ENCODE measurements at places on chromosomes 13 and 19.

- peak; percentile 96 for DNase-seq
These were observed 434 bp upstream of the ETFB start for GRCh38 chr19:51366389-51367254.

- no peak for DNase-seq
These were observed 12.7 kb downstream of the KDM4B start for GRCh38 chr19:4981681-4981958.

DNA sequence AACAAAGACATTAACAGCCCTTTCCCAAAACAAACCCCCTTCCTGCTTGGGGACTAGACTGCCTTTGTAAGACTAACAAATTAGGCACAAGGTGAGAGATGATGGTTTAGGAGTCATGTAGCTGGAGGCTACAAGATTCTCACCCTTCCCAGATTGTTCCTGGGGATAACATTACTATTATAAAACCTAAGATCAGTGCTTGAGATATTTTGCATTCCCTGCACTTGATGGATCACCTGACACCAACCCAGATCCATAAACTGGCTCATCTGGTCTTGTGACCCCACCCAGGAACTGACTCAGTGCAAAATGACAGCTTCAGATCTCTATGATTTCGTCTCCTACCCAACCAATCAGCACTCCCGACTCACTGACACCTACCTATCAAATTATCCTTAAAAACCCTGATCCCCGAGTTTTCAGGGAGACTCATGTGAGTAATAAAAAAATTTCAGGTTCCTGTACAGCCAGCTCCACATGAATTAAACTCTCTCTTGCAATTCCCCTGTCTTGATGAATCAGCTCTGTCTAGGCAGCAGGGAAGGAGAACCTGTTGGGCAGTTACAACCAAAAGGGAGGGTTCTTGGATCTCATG, 2.4 kb upstream of the ZNF616 start:
- no peak for DNase-seq

DNA sequence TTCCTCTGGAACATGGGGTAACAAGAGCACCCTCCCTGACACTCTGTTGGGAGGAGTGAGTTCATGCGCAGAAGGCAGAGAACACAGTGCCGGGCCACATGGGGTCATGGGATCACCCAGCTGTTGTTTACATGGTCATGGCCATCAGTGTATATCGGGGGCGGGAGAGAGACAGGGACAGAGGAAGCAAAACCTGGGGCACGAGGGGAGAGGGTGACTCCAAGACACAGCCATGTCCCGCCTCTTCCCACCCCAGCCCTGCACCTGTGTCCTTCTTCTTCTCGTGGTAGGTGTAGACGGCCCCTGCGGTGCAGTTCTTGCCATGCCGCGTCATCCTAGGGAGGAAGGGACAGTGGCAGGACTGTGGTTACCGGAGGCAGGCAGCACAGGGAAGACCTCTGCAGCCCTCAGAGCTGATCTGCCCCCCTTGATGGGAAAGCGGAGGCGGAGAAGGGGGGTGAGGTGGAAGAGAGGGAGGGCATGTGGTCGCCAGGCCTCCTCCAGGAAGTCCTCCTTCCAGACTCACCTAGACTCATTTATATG, 19.9 kb downstream of the NOSIP start:
- DNase-seq, result no peak

DNA sequence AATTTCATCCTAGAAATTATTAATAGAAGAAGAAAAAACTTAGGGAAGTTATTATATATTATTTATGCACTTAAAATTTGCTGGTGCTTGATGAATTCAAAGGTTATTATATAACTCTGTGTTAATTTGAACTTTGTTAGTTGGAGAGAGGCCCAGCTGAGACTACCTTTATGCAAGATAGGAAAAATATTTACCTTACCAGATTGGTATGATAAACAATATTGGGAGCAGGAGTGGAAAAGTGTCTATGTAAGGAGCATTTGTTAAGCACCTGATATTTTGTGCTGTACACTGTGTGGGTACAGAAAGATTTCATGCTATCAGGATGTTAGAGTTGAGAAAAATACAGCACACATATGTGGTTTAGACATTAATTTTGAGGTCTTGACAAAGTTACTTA, 357.2 kb downstream of the OXGR1 start:
- DNase-seq, result no peak

DNA sequence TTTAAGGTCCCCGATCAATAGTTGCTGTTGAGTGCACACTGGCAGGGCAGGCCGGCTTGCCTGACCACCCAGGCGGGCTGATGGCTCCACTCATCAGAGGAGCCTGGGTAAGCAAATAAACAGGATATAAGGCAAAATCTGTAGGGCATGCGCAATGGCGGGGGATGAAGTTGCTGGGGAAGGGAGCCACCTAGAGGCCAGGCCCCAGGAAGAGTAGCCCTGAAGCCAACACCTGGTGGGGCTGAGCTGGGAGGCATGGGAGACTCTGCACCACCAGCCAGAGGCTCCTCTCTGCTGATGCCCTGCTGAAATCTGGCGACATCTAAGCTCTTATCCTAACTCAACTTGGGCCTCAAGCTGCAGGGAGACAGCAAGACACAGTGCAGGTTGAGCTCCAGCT, 324.3 kb downstream of the ZNF536 start:
- no peak for DNase-seq

GRCh38 chr13:30486230-30487074, 20.7 kb upstream of the HMGB1 start:
- DNase-seq, result no peak

DNA sequence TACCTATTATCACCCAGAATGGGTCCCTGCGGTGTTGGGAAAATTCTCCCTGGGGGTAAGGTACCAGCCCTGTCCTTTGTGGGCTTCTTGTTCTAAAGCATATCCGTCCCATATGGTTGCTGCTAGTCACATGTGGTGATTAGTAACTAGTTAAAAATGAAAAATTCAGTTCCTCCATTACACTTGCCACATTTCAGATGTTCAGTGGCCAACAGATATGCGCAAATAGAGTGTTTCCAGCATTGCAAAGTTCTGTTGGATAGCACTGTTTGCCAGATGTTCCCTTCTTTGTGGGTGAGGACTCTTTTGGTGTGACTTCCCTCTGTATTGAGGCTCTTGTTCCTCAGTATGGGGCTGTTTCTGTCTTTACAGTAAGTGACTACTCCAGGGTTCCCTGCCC, 3.8 kb downstream of the CNOT3 start:
- DNase-seq, result no peak

- DNase-seq, result no peak
These were observed 34.9 kb upstream of the ZNF83 start for GRCh38 chr19:52673014-52673413.

DNA sequence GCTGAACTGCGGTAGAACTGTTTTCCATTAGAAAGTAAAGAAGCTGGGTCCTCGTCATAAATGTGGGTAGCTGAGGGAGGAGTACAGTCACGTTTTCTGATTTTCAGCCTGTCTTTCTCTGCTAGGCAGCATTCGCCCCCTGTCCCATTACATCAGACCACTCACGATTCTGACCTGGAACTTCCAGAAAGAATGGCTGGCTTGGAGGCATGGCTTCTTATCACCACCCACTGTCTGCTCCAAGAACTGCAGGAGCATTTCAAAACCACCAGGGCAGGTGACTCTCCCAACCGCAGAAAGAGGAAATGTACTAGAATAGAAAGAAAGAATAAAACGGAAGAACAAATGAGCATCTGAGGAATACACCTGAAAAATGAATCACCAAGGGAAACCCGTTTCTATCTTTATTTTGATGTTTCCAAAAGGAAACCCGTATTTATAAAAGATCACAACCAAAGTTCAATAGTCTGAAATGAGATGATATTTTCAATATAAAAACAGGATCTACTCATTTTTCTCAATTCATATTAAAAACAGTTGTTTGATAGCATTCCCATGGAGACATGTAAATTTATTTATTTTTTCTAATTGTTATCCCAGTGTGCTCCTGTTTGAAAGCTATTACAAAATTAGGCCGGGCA, 22.1 kb upstream of the POMP start:
- DNase-seq, result peak; percentile 50

DNA sequence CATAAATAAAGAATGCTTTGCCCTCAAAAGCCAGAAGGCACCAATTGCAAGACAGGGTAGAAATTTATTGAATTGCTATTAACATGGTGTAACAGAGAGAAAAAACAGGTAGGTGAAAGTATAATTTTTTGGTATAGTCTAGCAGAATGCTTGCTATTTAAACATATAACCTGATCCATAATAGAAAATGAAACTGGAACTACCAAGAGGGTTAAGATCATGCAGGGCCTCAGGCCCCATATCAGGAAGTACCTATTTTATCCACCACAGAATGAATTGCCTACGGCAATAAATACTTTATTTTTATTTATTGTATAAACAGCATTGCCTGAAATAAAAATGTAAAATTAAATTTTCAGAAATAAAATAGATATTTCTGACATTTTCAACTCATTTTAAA, 159.5 kb downstream of the PRR20E start:
- no peak for DNase-seq

DNA sequence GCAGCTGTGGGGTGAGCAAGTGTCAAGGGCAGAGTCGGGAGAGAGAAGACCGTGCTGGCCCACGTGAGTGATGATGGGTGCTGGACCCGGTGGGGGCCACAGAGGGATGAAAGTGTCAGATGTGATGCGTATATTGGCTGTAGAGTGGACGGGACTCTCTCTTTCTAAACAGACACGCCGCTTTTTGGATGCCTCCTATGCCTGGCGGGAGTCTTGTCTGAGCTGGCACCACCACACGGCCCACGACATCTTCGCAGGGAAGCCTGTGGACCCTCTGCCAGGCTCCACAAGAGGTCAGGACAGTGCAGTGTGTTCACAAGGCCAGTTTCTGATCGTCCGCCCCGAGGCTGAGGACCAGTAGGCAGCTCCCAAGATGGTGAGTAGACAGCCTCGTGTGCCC, 12.9 kb upstream of the MRI1 start:
- no peak for DNase-seq

GRCh38 chr19:4443188-4443587, 14.4 kb downstream of the UBXN6 start:
- DNase-seq, result no peak

GRCh38 chr13:111158136-111158805, 43.2 kb downstream of the ARHGEF7 start:
- no peak for DNase-seq

- no peak for DNase-seq
These were observed 6.8 kb upstream of the MRPS31 start for GRCh38 chr13:40777809-40778175.

GRCh38 chr19:50500753-50501151, 10.2 kb downstream of the JOSD2 start:
- no peak for DNase-seq

DNA sequence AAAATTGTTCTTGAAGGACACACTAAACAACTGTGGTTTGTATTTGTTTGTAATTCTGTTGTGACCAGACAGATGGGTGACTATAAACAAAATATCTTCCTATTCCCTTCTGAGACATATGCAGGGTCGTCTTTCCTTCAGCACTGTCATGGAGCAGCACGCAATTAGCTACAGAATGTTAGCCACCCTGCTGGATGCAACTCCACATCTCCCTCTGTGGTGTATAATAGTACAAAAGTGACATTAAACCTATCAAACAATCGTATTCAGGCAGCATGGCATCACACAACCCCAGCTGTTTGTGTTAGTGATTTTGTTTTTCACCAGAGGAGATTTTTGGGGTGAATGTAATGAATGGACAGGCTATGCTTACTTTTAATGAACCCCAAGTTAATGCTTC, 146.2 kb downstream of the GPC6 start:
- no peak for DNase-seq

DNA sequence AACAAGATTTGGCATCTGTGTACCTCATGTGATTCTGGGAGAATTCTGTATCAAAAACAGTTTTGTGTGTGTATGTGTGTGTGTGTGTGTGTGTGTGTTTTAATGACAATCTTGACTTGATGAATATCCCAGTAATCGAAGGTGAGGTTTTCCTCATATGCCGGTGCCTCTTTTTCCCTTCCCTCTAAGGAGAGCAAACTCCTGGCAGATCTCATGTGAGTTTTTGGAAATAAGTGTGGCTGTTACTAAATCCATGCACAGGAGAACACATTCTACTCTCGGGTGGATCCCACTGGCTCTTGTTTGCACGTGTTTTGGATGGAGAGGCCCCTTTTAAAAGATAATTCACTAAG, 29.0 kb upstream of the CEBPG start:
- DNase-seq, result no peak

DNA sequence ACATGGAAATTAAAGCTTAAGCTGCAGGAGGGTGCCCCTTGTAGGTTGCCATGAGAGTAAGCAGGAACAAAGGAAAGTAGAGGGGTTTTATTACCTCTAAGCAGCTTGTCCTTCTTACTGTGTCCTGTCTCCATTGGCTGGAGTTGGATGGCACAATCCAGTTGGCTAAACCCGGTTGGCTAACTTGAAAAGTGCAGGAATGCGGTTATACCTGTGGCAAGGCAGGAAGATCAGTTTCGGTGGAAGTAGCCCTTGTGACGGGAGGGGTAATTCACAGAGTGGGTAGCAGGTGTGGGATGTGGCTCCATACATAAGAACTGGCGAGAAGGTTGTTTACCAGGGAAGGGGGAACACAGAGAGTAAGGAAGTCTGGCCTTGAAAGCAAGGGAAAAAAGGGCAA, 3.2 kb downstream of the ZNF726 start:
- no peak for DNase-seq

DNA sequence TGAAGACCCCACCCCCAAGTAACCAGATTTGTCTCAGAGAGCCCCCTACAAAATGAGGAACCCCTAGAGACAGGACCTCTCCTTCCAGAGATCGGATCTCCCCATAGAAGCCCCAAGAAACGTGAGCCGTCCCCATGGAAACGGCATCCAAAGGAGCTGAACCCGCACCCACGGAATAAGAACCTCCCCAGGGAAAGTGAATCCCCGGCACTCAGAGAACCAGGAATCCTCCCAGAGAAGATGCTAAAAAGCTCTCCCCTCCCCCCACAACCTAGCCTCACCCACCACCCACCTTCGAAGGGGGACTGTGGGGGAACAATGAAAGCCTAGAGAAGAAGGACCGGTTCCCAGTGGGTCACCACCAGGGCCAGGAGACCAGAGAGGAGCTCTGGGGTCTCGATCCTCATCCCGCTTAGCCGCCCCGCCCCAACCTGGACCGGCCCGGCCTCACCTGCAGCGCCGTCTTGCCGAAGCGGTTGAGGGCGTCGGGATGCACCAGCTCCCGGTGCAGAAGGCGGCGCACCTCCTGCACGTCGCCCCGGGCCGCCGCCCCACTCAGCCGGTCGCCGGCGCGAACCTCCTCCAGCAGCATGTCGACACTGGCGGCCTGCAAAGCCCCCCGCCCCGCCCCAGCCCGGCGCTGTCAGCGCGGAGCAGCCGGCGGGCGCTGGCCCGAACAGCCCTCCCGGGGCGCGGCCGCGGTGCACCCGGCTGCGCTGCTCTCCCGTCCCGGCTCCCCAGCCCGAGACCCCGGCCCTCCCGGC, 535 bp downstream of the CDKN2D start:
- peak; percentile 70 for DNase-seq

- no peak for DNase-seq
These were observed 108.7 kb downstream of the ESD start for GRCh38 chr13:46688306-46688705.

GRCh38 chr13:48535766-48536165, 2.9 kb upstream of the RCBTB2 start:
- DNase-seq, result peak; percentile 15

- DNase-seq, result no peak
These were observed 29.3 kb upstream of the TNFAIP8L1 start for GRCh38 chr19:4609878-4610511.

GRCh38 chr19:41233748-41234240, 14.8 kb downstream of the AXL start:
- DNase-seq, result peak; percentile 59

GRCh38 chr13:42140494-42140893, 92.0 kb downstream of the DGKH start:
- no peak for DNase-seq

GRCh38 chr13:74413482-74413881, 279.3 kb upstream of the KLF12 start:
- DNase-seq, result no peak

All from CD4-positive, alpha-beta T cell treated with Interleukin-15 for 1 hour (primary cell).